Activated naive CD4-positive, alpha-beta T cell (primary cell): ENCODE measurements at places on chromosomes 12 and 14.

- no peak for DNase-seq
These were observed 8.9 kb downstream of the MSRB3 start for GRCh38 chr12:65287426-65287825.

- DNase-seq: no peak
These were observed 115.0 kb downstream of the KIF21A start for GRCh38 chr12:39327965-39328364.

GRCh38 chr12:69766260-69766659 lies 27.6 kb downstream of the RAB3IP start:
- DNase-seq: no peak

DNA sequence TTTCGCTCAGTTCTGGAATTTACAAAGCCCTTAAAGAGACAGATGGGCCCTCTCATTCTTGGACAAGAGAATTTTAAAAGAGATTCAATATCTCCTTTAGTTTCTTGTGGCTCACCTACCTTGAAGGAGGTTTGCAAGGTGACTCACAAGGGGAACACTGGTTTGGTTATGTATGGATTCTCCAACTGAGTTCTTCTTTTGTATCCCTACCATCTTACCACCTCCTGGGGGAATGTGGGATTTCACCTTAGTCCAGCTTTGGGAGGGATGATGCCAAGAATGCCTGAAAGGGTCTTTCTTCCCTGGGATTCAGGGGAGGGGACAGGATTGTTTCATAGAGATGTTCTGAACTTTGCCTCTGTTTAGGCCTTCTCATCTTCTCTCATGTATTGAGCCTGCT lies 3.7 kb downstream of the PPP4R4 start:
- no peak for DNase-seq

GRCh38 chr14:29627137-29627536 lies 300.5 kb downstream of the PRKD1 start:
- no peak for DNase-seq

DNA sequence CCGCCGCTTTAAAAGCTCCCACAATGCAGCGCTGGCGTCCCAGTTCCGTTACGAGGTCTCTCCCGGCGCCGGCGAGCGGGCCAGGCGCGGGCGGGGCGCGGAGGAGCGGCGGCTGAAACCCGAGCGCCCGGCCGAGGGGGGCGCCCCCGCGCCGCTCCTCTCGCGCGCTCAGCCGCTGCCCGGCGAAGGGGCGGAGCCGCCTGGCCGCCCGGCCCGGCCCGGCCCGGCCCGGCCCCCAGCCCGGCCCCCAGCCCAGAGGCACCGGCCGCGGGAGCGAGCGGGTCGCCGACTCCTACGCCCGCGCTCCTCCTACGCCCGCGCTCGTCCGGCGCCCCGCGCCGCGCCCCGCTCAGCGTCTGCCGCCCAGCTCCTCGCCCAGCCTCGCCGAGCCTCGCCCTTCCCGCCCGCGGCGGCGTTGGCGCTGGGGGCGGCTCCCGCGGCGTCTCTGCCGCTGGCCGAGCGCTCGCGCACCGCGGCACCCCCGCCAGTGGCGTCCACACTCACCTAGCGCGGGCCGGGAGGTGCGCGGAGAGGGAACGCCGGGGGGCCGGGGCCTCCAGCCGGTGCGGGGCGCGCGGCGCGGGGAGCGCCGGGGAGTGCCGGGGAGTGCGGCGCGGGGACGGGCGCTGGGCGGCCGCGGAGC lies at the start of gene RASSF8:
Gene RASSF8 (plus strand): TSS at position 255 of the 643 bp plus-strand sequence. CDS start 96,662 bp downstream, outside the sequence.
- no peak for DNase-seq

DNA sequence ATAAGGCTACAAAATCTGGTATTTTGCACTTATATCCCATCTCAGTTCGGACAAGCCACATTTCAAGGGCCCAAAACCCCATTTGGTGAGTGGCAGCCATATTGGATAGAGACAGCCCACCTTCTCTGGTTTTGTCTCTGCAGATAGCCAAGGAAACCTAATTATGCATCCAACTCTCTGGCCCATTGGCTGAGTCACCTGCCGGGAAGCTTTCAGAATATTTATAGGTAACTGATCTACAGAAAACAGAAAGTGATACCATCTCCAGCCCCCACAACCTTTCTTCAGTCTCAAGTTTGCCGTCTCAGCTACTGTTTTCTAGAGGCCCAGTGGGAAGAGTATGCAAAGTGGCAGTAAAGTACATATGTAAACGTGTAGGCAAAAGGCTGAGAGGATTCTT lies 33.7 kb upstream of the PPP1CC start:
- no peak for DNase-seq

- no peak for DNase-seq
These were observed 6.5 kb upstream of the VTI1B start for GRCh38 chr14:67680941-67681340.

DNA sequence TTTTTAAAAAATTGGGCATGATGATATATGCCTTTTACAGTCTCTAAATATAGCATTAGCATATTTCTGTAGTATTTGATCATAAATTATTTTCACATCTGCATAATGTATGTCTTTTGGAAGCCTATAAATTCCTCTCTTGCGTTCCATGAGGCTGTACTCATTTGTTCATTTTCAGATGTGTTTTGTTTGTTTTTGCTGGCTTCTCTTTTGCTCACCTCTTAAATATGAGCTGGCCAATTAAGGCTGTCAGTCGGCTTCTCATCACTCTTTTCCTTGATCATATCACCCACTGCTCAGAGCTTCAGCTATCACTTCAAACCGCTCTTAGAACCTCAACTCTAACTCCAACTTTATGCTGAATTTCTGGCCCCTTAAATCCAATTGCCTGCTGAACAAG lies 6.6 kb downstream of the TMEM263 start:
- DNase-seq: no peak

GRCh38 chr12:124185971-124186686 lies 108.8 kb upstream of the RFLNA start:
- no peak for DNase-seq

DNA sequence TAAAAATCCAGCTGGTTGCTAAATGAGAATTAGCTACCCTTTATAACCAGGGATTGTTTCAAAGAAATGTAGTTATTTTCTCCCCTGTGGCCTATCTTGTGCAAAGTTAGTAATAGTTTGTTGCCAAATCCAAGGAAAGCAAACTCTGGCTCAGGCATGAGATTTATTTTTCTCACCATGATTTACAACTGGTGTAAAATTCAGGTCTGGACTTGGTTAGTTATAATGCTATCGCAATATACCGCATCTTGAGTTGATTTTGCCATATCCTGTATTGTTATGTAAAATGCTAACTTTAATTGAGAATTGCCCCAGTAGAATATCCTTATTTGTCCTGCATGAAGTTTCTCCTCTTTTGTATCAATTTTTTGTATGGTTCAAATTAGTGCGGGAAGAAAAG lies 135.5 kb downstream of the CRADD start:
- DNase-seq: no peak
